ENCODE measurements at places on chromosomes 4 and X.

DNA sequence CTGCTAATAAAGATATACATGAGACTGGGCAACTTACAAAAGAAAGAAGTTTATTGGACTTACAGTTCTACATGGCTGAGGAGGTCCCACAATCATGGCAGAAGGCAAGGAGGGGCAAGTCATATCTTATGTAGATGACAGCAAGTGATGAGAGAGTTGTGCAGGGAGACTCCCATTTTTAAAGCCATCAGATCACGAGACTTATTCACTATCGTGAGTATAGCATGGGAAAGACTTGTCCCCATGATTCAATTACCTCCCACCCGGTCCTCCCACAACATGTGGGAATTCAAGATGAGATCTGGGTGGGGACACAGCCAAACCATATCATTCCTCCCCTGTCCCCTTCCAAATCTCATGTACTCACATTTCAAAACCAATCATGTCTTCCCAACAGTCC lies 50.9 kb upstream of the GRID2 start:
- DNase-seq: no peak

DNA sequence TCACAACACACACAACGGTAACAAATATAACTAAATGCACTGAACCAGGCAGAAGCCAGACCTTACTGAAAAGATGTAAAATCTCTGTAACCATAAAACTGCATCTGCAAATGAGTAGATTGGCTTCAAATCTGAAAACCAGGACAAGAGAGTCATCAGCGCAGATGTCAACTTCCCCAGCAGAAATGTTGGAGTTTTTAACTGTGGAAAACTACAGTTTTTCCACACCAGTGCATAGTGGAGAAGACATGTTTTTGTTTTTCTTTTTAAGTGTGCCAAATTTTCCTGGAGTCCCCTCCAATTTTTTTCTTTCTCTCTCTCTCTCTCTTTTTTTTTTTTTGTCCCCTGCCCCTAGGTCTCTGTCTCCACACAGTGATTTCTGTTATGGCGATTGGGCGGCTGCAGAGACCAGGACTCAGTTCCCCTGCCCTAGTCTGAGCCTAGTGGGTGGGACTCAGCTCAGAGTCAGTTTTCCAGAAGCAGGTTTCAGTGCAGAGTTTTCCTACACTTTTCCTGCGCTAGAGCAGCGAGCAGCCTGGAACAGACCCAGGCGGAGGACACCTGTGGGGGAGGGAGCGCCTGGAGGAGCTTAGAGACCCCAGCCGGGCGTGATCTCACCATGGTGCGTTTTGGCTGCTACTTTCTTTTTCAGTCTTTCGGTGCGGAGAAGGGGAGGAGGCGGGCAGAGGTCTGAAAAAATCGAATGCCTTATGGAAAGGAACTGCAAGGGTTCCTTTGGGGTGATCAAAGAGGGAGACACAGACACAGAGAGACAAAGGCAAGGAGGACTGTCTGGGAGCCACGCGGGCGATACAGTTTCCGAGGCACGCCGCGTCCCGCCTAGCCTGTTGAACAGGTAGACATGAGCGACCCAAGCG lies at the start of gene GUCY1A1:
Gene GUCY1A1 (plus strand): TSS at position 505 of the 878 bp plus-strand sequence. CDS start 30,020 bp downstream, outside the sequence.
- DNase-seq: no peak

DNA sequence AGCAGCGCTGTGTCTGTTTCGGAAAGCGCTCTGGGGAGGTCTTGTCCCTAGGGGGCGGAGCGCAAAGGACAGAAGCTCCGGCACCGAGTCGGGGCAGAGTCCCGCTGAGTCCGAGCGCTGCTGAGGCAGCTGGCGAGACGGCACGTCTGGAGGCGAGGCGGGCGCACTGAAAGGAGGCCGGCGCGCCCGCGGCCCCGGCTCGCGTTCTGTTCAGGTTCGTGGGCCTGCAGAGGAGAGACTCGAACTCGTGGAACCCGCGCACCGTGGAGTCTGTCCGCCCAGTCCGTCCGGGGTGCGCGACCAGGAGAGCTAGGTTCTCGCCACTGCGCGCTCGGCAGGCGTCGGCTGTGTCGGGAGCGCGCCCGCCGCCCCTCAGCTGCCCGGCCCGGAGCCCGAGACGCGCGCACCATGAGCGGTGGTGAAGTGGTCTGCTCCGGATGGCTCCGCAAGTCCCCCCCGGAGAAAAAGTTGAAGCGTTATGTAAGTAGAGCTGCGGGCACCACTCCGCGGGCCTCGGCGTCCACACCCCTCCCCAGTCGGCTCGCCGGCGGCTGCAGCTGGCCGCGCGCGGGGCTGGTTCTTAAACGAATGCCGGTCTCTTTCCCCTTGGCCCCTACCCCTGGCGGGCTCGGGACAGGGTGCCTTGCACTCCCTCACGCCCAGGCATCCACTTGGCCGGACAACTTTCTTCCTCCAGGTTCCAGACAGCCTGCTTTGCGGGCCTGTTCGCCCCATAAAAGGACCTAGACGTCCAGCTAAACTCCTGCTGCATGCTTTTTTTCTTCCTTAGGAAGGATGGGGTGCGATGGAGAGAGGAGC lies at the start of gene GAB1:
Gene GAB1 (plus strand): TSS at position 96 of the 819 bp plus-strand sequence. CDS start 313 bp downstream, at position 409.
- DNase-seq: no peak

- DNase-seq: peak; percentile 9
Measured at GRCh38 chrX:128975745-128976144, 547.5 kb downstream of the SMARCA1 start.

GRCh38 chr4:93841803-93842345 lies 13.3 kb downstream of the ATOH1 start:
- DNase-seq: no peak

DNA sequence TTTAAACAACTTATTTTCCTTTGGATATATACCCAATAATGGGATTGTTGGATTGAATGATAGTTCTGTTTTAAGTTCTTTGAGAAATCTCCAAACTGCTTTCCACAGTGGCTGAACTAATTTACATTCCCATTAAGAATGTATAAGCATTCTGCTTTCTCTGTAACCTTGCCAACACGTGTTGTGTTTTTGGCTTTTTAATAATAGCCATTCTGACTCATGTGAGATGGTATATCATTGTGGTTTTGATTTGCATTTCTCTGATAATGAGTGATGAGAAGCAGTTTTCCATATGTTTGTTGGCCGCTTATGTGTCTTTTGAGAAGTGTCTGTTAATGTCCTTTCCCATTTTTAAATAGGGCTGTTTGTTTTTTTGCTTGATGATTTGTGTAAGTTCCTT lies 155.6 kb upstream of the PITX2 start:
- no peak for DNase-seq

GRCh38 chr4:138174981-138175794 lies 67.0 kb downstream of the SLC7A11 start:
- no peak for DNase-seq

DNA sequence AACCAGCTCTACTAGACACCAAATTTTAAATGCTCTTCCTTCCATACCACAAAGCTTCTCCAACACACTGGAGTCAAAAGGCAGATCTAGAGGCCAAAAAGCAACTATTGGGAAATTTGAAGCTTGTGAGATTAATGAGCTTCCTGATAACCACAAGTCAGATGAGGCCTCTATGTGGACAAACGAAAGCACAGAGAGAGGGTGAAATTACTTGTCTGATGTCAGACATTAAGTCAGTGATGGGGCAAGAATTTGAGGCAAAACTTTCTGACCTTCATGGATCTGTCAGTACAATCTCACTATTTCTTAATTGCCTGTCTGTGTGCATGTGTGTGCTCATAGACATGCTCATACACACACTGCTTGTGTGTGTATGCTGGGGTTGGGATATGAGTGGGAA lies 103.6 kb downstream of the GUCY2F start:
- no peak for DNase-seq

DNA sequence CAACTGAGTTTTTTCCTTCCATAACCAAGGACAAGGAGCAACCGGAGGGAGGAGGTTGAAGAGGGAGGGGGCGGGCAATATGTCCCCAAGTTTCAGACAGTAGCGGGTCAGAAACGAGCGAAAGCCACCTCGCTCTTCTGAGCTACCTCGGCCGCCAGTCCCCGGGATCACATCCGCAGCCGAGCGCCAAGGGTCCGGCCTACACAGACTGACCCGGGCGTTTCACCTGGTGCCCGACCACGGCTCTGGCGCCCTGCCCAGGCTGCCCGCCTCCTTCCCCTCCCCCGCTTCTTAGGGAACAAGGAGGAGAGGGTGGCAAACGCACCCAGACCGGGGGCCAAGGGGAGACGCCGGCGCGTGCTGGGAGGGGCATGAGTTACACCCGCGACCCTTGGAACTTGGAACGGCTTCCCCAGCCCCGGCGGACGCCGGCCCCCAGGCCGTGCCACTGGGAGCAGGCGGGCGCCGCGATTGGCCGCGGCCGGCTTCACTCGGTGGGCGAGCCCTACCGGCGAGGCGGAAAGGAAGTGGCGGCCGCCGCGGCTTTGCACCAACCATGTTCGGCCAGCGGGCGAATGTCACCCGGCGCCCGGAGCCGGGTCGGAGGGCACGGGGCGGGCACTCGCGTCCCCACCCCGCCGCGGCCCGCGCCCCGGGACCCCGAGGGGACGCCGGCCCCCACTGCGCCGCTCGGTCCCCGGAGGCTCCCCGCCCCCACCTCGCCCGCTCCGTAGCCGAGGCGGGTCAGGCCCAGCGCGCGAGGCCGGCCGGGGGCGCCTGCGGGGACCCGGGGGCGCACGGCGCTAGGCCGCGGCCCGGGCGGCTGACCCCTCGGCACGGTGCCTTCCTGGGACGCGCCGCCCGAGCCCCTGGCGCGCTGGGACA lies 1.5 kb downstream of the IRF2 start:
- DNase-seq: peak; percentile 58

Measured in COLO829 (cell line).